A673 (cell line): ENCODE measurements at places on chromosomes 11 and 22. TPM values are rescaled to one million over a fixed set of nuclear protein-coding genes. Genes with fewer than 3 reads are reported as not detected.

DNA sequence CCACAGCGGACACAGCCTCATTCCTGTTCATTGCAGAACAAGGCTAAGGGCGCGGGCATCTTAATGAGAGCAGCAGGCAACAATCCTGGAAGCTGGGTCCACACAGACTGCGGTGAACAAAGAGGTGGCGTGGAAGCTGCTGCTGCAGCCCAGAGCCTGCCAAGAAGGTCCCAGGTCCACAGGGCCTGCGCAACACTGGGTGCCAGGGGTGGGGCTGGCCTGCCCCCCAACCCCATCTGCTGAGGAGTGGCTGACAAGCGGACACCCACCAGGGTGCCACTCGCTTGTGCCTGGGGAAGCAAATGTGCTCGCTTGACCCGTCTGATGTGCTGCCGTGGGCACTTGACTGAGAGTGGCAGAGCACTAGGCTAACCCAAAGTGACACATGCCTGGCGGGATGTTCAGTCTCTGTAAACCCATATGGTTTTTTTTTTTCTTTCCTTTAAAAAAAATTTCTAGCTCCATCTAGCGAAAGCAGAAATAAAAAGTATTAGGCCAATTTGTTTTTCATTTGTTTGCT lies 83.2 kb upstream of the PITPNB start:
- H3K27me3 ChIP-seq: no peaks in the 10 kb centered on the region
- no peaks in the 10 kb centered on the region for H3K4me1 ChIP-seq
- H3K4me3 ChIP-seq: no peak overlapping the region
- H3K27ac ChIP-seq: no peak overlapping the region
- DNase-seq: no peak
- no peaks in the 10 kb centered on the region for H3K36me3 ChIP-seq

GRCh38 chr11:116791002-116791812 lies 472 bp downstream of the APOA5 start:
- peaks cover 4% of the 10 kb centered on the region for H3K4me1 ChIP-seq
- no peaks in the 10 kb centered on the region for H3K27me3 ChIP-seq
- DNase-seq: peak; percentile 79
- H3K27ac ChIP-seq: no peak overlapping the region
- peak overlapping the region; percentile 13 for H3K4me3 ChIP-seq

DNA sequence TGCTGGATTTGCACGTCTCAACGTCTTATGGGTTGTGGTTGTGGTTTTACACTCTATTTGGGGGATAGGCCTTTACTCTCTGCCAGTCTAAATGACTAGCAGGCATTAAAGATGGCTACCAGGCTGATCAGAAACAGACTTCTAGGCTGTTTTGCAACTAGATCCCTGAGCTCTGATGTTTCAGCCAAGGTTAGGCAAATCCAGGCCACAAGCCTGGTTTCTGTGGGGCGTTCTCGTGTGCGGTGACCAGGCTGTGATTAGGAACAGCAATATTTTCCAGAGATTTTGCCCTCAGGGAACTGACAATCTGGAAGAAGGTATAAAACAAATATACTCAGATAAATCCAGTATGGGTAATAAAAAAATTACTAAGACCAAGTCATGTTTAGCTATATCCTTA lies 502.4 kb downstream of the INSC start:
- H3K27me3 ChIP-seq: peaks cover under 1% of the 10 kb centered on the region
- H3K27ac ChIP-seq: no peak overlapping the region
- no peak for DNase-seq
- no peaks in the 10 kb centered on the region for H3K4me1 ChIP-seq

DNA sequence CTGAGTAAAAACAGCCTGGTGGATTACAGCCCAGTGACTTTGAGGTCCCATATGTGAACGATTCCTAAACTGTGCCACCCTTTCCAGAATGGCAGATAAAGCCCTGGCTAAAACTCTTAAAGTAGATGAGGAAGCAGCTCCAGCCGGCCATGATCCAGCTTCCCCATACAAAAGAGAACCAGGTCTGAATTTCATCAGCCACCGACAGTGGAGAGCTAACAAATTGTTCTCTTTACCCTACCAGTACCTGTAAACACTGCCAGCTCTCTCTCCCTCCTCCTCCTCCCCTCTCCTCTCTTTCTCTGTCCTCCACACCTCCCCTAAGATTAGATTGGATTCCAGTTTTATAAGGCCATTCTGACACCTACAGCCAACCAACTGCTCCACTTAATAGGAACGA lies 176.9 kb downstream of the DSCAML1 start:
- H3K4me3 ChIP-seq: no peak overlapping the region
- no peak for DNase-seq
- H3K27me3 ChIP-seq: peaks cover 17% of the 10 kb centered on the region
- no peaks in the 10 kb centered on the region for H3K36me3 ChIP-seq
- H3K4me1 ChIP-seq: no peaks in the 10 kb centered on the region

GRCh38 chr22:37742376-37743171 lies 45.7 kb downstream of the TRIOBP start:
- H3K4me3 ChIP-seq: no peak overlapping the region
- no peaks in the 10 kb centered on the region for H3K27me3 ChIP-seq
- H3K4me1 ChIP-seq: peaks cover 25% of the 10 kb centered on the region
- DNase-seq: peak; percentile 52

DNA sequence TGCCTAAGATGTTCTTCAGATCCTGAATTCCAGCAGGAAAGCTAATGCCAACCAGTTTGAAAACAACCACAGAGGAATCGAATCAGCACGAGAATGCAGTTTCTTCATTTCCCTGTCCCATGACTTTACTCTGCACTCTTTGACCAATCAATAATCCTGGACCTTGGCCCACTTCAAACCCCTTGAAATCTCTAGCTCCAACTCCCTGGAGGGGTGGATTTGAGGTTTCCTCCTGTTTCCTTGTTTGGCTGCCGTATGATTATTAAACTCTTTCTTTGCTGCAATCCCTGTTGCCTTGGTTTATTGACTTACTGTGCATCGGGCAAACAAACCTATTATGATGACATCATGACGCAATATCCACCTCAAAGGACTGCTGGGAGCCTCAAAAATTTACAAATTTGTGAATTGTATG lies 109.3 kb downstream of the FBXO7 start:
- H3K27ac ChIP-seq: no peak overlapping the region
- no peaks in the 10 kb centered on the region for H3K4me1 ChIP-seq
- no peaks in the 10 kb centered on the region for H3K36me3 ChIP-seq
- no peak overlapping the region for H3K4me3 ChIP-seq

- no peaks in the 10 kb centered on the region for H3K36me3 ChIP-seq
- H3K27me3 ChIP-seq: no peaks in the 10 kb centered on the region
- H3K4me3 ChIP-seq: no peak overlapping the region
- no peak for DNase-seq
- peaks cover 10% of the 10 kb centered on the region for H3K4me1 ChIP-seq
Observed at GRCh38 chr22:43017525-43018460, 2.8 kb upstream of the PACSIN2 start.

DNA sequence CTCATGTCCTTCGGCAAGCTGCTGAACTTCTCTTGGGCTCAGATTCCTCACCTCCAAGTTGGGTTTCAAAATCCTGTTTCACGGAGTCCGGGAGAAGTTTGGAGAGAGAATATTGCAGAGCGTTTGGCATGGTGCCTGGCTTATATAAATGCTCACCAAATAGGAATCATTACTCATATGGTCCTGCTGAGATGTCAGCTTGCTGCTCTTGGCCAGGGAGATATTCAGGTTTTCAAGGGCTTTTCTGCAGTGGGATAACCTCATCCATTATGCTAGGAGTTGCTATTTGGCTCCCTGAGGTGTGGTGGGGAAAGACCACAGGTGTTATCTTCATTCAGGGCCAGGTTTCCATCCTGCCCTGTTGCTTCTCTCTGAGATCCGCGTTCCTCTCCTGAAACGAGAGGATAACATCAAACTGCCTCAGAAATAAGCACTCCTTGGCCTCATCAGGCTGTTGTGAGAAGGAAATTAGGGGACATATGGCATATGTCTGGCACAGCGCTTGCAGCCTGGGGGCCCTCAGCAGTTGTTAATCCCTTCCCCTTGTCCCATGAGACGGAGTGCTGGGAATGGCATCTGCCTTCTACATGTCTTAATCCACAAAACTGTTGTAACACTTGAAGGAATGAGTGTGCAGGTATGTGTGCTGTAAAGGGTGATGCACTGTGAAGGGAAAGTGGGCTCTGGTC lies 29.9 kb upstream of the ACER3 start:
- no peaks in the 10 kb centered on the region for H3K36me3 ChIP-seq
- no peaks in the 10 kb centered on the region for H3K27me3 ChIP-seq
- peaks cover 13% of the 10 kb centered on the region for H3K4me1 ChIP-seq

DNA sequence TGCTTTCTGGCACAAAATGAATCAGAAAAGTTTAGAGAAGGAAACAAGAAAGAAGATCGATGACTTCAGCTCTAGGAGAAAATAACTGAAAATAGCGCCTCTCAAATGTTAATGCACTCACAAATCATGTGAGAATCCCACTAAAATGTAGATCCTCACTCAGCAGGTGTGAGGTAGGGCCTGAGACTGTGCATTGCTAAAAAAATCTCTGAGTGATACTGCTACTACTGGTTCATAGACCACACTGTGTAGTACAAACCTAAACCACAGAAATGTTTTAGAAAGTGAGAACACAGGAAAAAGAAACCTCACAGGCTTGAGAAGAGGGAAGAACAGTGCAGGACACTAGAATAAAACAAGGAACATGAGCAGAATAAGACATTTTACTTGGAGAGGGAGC lies 2.0 kb downstream of the OR8D4 start:
- no peak overlapping the region for H3K4me3 ChIP-seq
- no peaks in the 10 kb centered on the region for H3K4me1 ChIP-seq
- no peak overlapping the region for H3K27ac ChIP-seq
- H3K27me3 ChIP-seq: no peaks in the 10 kb centered on the region
- no peak for DNase-seq

DNA sequence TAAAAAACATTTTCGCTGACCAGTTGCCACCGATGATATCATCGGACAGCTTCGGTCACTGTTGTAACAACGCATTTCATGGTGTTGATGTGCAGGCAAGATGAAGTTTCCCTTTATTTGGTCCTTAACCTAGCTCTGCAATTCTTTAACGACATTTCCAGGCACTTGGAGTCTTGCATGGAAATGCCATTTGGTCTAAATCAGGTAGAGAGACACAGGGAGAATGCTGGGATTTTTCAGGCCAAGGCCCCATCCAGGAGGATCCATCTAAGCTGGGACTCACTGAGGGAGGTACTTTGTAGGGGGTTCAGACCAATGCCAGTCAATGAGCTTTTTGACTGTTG lies 121.5 kb upstream of the RCN1 start:
- peaks cover 59% of the 10 kb centered on the region for H3K27me3 ChIP-seq
- H3K27ac ChIP-seq: no peak overlapping the region
- H3K4me1 ChIP-seq: peaks cover 15% of the 10 kb centered on the region
- no peak for DNase-seq

GRCh38 chr22:22893891-22894739 lies 6.5 kb downstream of the IGLL5 start:
- no peaks in the 10 kb centered on the region for H3K4me1 ChIP-seq
- H3K36me3 ChIP-seq: no peaks in the 10 kb centered on the region
- DNase-seq: no peak
- peaks cover 47% of the 10 kb centered on the region for H3K27me3 ChIP-seq
- no peak overlapping the region for H3K4me3 ChIP-seq

DNA sequence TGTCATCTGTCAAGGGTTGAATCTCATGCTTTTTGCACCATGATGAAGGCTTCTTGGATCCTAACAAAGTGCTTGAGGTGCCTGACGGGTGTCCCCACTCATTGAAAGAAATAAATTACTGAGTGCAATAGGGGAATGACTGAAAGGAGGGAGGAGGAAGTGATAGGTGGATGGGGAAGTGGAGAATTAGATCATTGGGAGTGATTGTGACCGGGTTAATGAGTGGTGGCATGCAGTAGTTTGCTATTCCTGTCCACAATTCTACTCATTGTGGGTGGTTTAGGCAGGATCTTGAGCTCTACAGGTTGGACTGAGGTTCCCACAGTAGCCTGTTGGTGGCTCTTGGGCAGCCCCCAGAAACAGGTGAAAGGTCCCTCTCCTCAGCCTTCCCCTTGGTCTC lies 44.3 kb downstream of the THAP12 start:
- no peak overlapping the region for H3K27ac ChIP-seq
- no peaks in the 10 kb centered on the region for H3K27me3 ChIP-seq
- H3K4me3 ChIP-seq: no peak overlapping the region
- no peak for DNase-seq
- H3K36me3 ChIP-seq: no peaks in the 10 kb centered on the region

DNA sequence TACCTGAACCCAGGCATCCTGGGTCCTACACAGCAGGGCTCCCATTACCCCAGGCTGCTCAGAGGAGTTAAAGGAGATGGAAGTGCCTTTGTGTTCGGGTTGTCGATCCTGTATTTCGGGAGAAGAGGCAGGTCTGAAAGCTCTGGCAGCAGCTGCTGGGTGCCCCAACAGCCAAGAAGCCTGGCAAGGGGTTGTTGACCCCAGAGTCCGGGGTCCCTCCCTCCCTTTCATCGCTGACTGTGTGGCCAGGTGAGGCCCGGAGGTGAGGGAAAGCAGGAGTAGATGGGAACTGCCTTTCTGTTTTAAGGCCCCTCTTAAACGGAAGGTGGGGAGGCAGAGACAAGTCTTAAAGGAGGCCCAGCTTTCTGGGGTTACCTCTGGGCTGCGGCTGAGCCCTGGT lies 106.0 kb upstream of the SYT13 start:
- H3K36me3 ChIP-seq: no peaks in the 10 kb centered on the region
- peaks cover 20% of the 10 kb centered on the region for H3K4me1 ChIP-seq
- H3K4me3 ChIP-seq: no peak overlapping the region
- no peak overlapping the region for H3K27ac ChIP-seq

DNA sequence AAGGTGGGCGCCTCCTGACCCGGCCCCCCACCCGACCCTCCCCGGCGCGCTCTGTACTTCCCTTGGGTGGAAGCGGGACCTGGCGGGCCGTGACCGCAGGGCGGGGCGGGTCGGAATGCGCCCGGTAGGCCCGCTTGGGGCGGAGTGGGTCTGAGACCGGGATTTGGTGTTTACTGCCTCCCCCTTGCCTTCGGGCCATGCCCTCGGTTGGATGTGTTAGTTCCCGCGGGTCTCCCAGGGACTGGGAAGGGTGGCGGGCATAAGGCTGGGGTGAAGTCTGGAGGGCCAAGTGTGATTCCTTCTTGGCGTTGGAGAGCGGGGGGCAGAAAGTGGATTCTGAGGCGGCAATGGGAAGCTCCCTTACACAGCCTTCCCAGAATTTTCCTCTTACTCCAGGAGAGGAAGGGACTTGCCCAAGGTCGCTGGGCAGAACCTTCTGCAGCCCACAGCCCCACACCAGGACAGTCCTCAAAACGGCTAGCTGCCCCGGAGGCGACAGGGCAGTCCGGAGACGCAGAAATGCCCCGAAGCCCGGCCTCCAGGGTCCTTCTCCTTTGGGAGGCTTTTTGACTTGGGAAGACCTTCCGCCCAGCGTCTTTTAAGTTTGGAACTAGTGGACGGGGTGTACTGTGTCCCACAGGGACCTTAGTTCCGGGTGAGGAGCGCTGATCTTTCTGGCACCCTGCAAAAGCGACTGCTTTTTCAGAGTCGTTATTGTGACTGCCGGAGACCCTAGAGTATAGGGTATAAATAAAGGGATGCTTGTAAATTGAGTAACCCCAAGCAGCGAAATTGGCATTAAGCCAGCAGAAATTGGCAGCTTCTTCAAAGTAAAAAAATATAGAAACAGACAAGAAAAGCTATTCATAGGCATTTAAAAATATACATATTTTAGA lies 647 bp downstream of the SWAP70 start:
- H3K36me3 ChIP-seq: no peaks in the 10 kb centered on the region
- peak overlapping the region; percentile 38 for H3K27ac ChIP-seq
- DNase-seq: peak; percentile 46
- peak overlapping the region; percentile 91 for H3K4me3 ChIP-seq

GRCh38 chr11:120184371-120184945 lies 26.4 kb upstream of the OAF start:
- DNase-seq: no peak
- no peak overlapping the region for H3K4me3 ChIP-seq
- H3K4me1 ChIP-seq: peaks cover 19% of the 10 kb centered on the region
- H3K27ac ChIP-seq: no peak overlapping the region
- H3K36me3 ChIP-seq: no peaks in the 10 kb centered on the region

Gene ABCC8
- not detected in 2 replicates for total RNA-seq

Gene DUSP8
- total RNA-seq: 0.70 and 1.9 TPM in 2 replicates

Gene SPTBN2
- total RNA-seq: 21.1 and 34.4 TPM in 2 replicates

Gene MIOX
- total RNA-seq: 0.32 and 0.46 TPM in 2 replicates
